Colonic mucosa (tissue), 4 donors: ENCODE measurements at places on chromosomes 3 and 15. TPM values are rescaled to one million over a fixed set of nuclear protein-coding genes. Genes with fewer than 3 reads are reported as not detected.

The CAND2 gene
- 0.72 TPM for total RNA-seq

The ZNF860 gene
- total RNA-seq: 0.53 TPM

The RTP3 gene
- not detected for total RNA-seq

The FES gene
- total RNA-seq: 8.8 TPM

The MAGI1 gene
- total RNA-seq: 41.4 TPM

The TMEM42 gene
- 7.3 TPM for total RNA-seq

The WDR93 gene
- not detected for total RNA-seq

The HTR3E gene
- total RNA-seq: 0.52 TPM

The ARHGAP31 gene
- 8.9 TPM for total RNA-seq

The NME9 gene
- not detected for total RNA-seq

The RARRES1 gene
- total RNA-seq: 79.5 TPM

The IQCF5 gene
- total RNA-seq: not detected

The ROBO2 gene
- total RNA-seq: 0.74 TPM

The ZNF148 gene
- total RNA-seq: 35.4 TPM

DNA sequence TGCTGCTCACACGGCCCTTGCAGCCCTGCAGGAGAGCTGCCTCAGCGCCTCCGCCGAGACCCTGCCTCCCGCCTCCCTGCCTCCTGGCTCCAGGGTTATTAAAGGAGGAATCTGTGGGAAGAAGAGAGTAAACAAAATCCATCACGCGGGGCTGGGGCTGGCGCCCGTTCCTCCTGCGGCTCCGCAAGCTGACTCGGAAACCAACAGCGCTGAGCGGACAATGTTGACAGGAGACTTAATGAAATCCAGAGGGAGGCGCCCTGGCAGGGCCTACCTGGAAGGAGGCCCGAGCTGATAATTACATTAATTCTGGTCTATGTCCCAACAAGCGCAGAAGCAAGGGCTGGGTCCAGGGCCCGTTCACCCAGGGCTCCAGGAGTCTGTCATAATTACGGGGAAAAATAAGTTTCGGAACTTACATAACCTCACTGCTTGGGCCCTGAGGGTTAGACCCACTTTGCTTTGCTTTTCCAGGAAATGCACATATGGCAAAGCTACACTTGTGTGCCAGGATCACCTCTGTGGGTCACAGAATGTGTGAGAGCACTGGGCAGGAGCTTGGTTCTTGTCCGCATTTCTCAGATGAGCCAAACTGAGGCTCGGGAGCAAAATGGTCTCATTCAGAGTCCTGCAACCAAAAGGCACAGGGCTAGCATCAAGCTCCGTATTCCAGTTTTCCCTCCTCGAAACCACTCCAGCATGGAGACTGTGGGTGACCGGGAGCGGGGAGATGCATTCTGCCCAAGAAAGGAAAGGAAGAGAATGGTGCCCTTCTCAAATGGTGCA, 43.8 kb upstream of the SLC6A6 start:
- H3K4me1 ChIP-seq: no peaks in the 10 kb centered on the region
- no peaks in the 10 kb centered on the region for H3K27me3 ChIP-seq
- H3K36me3 ChIP-seq: no peaks in the 10 kb centered on the region
- no peak overlapping the region for H3K27ac ChIP-seq

GRCh38 chr15:29821416-29822099, 710 bp downstream of the TJP1 start:
- peak; percentile 80 for DNase-seq
- H3K27ac ChIP-seq: peak overlapping the region; percentile 90
- no peaks in the 10 kb centered on the region for H3K36me3 ChIP-seq
- peaks cover 5% of the 10 kb centered on the region for H3K4me1 ChIP-seq
- H3K4me3 ChIP-seq: peak overlapping the region; percentile 65
- no peaks in the 10 kb centered on the region for H3K27me3 ChIP-seq

GRCh38 chr15:45521596-45522327, 793 bp downstream of the SLC30A4 start:
- no peaks in the 10 kb centered on the region for H3K27me3 ChIP-seq
- H3K36me3 ChIP-seq: no peaks in the 10 kb centered on the region
- H3K4me1 ChIP-seq: peaks cover 7% of the 10 kb centered on the region
- peak; percentile 47 for DNase-seq

- H3K27ac ChIP-seq: peak overlapping the region; percentile 18
- H3K4me1 ChIP-seq: peaks cover 5% of the 10 kb centered on the region
- no peaks in the 10 kb centered on the region for H3K36me3 ChIP-seq
- no peak overlapping the region for H3K4me3 ChIP-seq
- DNase-seq: no peak
Observed at GRCh38 chr15:51878446-51879386, 49.3 kb downstream of the TMOD3 start.

- no peaks in the 10 kb centered on the region for H3K36me3 ChIP-seq
- H3K4me3 ChIP-seq: no peak overlapping the region
- H3K27ac ChIP-seq: no peak overlapping the region
- H3K27me3 ChIP-seq: no peaks in the 10 kb centered on the region
- no peak for DNase-seq
Observed at GRCh38 chr3:100518244-100518643, 25.8 kb downstream of the TMEM45A start.

DNA sequence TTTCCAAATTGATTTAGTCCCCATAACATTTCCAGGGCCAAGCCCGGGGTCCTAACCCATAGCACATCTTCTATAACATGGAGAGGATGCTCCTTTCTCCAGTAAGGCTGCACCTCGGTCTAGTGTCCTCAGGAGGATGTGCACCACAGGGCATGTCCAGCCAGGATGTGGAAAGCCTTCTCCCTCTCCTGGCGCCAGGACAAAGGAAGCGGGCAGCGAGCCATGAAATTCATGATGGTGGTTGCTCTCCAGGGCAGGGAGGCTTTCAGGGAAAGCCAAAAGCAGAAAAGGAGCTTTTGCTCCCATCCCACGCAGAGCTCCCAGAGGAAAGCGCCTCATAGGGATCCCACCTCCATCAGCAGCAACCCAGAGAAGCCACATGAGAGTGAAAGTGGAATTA, 220.0 kb downstream of the ADAMTSL3 start:
- no peaks in the 10 kb centered on the region for H3K36me3 ChIP-seq
- H3K27ac ChIP-seq: no peak overlapping the region
- no peaks in the 10 kb centered on the region for H3K4me1 ChIP-seq
- H3K4me3 ChIP-seq: no peak overlapping the region

GRCh38 chr3:51999846-52000245, 4.2 kb upstream of the RPL29 start:
- no peak overlapping the region for H3K27ac ChIP-seq
- no peak overlapping the region for H3K4me3 ChIP-seq
- no peaks in the 10 kb centered on the region for H3K36me3 ChIP-seq
- no peak for DNase-seq
- H3K27me3 ChIP-seq: no peaks in the 10 kb centered on the region
- peaks cover 2% of the 10 kb centered on the region for H3K4me1 ChIP-seq

DNA sequence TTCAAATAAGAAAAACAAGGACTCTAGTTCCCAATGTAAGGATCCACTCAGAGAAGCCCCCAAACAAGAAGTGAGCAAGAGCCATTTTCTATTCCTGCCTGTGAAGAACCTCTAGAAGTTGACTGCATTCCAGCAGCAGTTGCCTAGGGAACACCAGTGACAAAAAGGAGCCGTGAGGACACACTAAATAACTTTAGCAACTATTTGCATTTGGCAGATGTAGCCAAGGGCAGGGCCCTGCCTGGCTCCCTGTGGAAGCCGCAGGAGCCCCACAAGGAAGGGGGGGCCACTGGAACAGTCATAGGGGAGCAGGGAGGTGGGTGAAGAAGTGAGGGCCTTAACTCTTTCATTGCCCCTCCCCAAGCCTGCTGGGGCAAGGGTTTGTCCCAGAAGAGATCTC, 470.2 kb upstream of the PROK2 start:
- H3K27me3 ChIP-seq: no peaks in the 10 kb centered on the region
- H3K4me1 ChIP-seq: no peaks in the 10 kb centered on the region
- no peak for DNase-seq
- H3K36me3 ChIP-seq: no peaks in the 10 kb centered on the region
- no peak overlapping the region for H3K4me3 ChIP-seq
- peak overlapping the region; percentile 17 for H3K27ac ChIP-seq

- no peaks in the 10 kb centered on the region for H3K36me3 ChIP-seq
- H3K27me3 ChIP-seq: no peaks in the 10 kb centered on the region
- no peak overlapping the region for H3K27ac ChIP-seq
- DNase-seq: peak; percentile 69
Observed at GRCh38 chr3:177615015-177615414, 417.7 kb upstream of the TBL1XR1 start.

DNA sequence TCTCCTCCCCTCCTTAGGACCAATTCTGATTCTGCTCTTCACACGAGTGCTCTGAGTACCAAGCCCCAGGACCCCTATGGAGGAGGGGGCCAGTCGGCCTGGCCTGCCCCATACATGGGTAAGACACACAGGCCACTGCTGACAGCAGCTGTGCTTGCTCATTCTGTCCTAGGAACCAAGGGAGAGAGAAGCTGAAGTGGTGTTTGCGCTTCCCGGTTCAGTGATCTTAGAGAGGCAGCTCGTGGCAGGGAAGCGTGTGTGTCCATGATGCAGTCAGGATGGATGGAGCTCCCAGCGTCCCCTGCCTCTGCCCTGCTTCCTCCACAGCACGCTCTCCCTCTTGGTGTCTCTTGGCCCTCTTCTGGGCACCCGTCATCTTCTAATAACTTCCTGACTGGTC, 77.6 kb downstream of the CRTC3 start:
- H3K27ac ChIP-seq: no peak overlapping the region
- peaks cover 10% of the 10 kb centered on the region for H3K4me1 ChIP-seq
- DNase-seq: no peak
- no peak overlapping the region for H3K4me3 ChIP-seq
- H3K27me3 ChIP-seq: no peaks in the 10 kb centered on the region

- no peak for DNase-seq
- no peaks in the 10 kb centered on the region for H3K36me3 ChIP-seq
- H3K4me3 ChIP-seq: no peak overlapping the region
- H3K27me3 ChIP-seq: no peaks in the 10 kb centered on the region
- no peak overlapping the region for H3K27ac ChIP-seq
- no peaks in the 10 kb centered on the region for H3K4me1 ChIP-seq
Observed at GRCh38 chr3:55682461-55682860, 195.4 kb upstream of the WNT5A start.

GRCh38 chr3:69079269-69080159, 651 bp downstream of the UBA3 start:
- no peaks in the 10 kb centered on the region for H3K36me3 ChIP-seq
- no peaks in the 10 kb centered on the region for H3K27me3 ChIP-seq
- H3K4me3 ChIP-seq: peak overlapping the region; percentile 83
- no peak for DNase-seq

DNA sequence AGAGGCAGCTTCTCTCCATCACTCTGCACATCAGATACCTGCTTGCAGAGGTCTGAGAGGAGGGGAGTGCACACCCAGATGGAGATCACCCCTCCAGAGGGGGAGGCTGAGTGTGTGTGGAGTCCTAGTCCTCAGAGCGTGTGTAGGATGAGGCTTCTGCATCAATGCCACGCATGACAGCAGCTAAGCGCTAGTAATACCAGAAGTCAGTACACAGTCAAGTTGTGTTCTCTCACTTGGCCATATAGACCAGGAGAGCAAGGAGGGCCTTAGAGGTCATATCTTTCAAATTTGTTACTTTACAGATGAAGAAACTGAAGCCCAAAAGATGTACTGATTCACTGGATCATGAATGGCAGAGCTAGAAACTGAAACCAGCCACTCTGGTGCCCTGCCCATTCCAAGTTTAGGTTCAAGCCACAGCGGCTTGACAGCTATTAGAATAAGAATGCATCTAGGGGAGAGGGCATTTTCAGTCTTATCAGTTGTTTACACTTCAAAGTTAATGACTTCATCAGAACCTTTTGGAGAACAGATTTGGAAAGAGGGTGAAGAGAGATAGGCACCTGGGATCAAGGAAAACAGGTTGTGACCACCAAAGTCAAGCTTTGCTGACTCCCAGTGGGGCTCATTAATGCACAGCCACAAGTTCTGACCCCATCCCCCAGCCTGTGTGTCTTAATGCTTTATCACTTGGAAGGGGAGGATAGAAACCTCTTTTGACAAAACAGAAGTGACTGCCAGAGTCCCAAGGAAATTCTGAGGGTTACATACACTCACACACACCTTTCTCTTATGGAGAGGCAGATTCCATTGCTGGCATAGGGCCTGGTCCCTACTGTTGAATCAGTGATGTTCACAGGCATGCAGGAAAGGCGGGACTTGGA, 310.3 kb downstream of the CHST2 start:
- H3K36me3 ChIP-seq: no peaks in the 10 kb centered on the region
- H3K27ac ChIP-seq: no peak overlapping the region
- H3K27me3 ChIP-seq: no peaks in the 10 kb centered on the region
- DNase-seq: no peak
- no peak overlapping the region for H3K4me3 ChIP-seq

DNA sequence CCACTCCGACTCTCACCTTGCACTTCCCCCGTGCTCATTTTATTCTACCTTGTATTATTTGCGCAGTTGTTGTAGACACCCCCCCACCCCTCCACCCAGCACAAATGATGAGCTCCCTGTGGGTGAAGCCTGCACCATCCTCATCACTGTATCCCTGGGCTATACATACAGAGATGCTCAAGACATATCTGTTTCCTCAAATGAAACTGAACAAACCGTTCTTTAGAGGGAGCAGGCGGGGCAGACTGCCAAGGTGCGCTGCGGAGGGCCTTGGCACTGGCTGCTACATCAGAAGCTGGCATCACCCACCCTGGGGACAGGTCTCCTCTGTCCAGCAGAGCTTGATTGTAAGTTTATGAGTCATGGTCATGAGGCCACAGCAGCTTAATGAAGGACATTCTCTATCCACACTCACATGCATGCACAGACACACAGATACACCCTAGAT, 29.0 kb downstream of the ADCY5 start:
- H3K4me3 ChIP-seq: no peak overlapping the region
- H3K27ac ChIP-seq: no peak overlapping the region
- H3K4me1 ChIP-seq: peaks cover 5% of the 10 kb centered on the region
- H3K36me3 ChIP-seq: no peaks in the 10 kb centered on the region

- no peak for DNase-seq
- H3K36me3 ChIP-seq: no peaks in the 10 kb centered on the region
- H3K27me3 ChIP-seq: no peaks in the 10 kb centered on the region
- H3K27ac ChIP-seq: no peak overlapping the region
- H3K4me1 ChIP-seq: no peaks in the 10 kb centered on the region
Observed at GRCh38 chr15:23395832-23396231, 41.3 kb downstream of the GOLGA8S start.

- H3K27ac ChIP-seq: no peak overlapping the region
- no peak overlapping the region for H3K4me3 ChIP-seq
- no peaks in the 10 kb centered on the region for H3K27me3 ChIP-seq
Observed at GRCh38 chr3:86723433-86723832, 267.5 kb downstream of the VGLL3 start.

DNA sequence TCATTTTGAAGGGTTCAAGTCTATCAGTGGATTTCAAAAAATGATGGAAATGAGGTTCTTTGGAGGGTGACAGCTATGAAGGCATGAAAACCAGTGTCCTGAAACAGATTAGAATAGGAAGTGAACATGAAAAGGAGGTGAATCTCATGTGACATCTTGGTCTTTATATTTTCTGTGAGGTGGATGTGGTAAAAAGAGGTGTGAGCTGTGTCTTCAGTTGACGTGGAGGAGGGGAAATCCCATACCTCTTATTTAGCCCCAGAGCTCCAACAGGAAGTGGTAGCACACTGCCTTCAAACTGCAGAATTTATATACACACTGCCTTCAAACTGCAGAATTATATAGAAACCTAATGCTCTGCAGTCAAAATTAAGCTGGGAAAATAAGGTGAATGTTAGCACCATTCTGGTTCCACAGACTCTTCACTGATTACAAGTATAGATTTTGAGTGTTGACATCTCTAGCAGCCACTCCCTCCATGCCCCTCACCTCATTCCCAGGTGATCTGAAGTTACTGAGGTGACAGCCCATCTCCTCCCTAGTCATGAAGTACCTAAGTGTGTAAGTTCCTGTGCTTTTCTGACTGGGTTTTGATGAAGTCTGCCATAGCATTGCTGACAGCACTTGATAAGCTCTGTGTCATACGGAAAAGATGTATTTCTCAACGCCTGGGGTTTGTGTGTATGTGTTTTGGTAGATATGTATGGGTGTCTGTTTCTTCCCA, 2.7 kb downstream of the RAB8B start:
- H3K27me3 ChIP-seq: no peaks in the 10 kb centered on the region
- no peaks in the 10 kb centered on the region for H3K36me3 ChIP-seq
- peak overlapping the region; percentile 68 for H3K27ac ChIP-seq
- DNase-seq: no peak
- no peaks in the 10 kb centered on the region for H3K4me1 ChIP-seq
- H3K4me3 ChIP-seq: no peak overlapping the region
